ENCODE measurements at places on chromosomes 7 and 10.

GRCh38 chr7:141072548-141073172, 1.2 kb upstream of the TMEM178B start:
- no peak for DNase-seq

GRCh38 chr7:27586825-27587224, 75.9 kb downstream of the HIBADH start:
- no peak for DNase-seq

- no peak for DNase-seq
Measured at GRCh38 chr7:41889472-41889871, 186.6 kb upstream of the INHBA start.

DNA sequence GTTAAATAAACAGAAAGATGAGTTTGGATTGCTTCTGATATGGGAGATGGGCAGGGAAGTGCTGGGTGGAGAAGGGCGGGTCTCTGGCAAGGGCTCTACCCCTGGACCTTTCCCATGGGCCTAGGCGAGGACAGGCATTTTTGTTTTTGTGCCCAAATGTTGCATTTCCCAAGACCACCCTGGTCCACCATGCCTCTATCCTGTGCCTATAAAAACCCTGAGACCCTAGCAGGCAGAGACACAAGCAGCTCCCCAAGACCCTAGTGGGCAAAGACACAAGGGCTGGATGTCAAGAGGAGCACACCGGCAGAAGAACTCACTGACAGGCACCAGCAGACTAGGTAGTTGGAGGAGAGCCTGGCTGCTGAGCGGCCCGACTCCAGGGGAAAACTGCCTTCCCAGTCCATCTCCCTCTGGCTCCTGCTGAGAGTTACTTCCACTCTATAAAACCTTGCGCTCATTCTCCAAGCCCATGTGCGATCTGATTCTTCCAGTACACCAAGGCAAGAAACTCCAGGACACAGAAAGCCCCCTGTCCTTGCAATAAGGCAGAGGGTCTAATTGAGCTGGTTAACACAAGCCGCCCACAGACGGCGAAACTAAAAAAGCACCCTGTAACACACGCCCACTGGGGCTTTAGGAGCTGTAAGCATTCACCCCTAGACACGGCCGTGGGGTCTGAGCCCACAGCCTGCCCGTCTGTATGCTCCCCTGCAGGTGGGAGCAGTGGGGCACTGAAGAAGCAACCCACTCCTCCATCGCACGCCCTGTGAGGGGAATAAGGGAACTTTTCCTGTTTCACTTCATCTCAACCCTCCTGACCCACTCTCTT, 291.4 kb downstream of the PTPRN2 start:
- DNase-seq = no peak

DNA sequence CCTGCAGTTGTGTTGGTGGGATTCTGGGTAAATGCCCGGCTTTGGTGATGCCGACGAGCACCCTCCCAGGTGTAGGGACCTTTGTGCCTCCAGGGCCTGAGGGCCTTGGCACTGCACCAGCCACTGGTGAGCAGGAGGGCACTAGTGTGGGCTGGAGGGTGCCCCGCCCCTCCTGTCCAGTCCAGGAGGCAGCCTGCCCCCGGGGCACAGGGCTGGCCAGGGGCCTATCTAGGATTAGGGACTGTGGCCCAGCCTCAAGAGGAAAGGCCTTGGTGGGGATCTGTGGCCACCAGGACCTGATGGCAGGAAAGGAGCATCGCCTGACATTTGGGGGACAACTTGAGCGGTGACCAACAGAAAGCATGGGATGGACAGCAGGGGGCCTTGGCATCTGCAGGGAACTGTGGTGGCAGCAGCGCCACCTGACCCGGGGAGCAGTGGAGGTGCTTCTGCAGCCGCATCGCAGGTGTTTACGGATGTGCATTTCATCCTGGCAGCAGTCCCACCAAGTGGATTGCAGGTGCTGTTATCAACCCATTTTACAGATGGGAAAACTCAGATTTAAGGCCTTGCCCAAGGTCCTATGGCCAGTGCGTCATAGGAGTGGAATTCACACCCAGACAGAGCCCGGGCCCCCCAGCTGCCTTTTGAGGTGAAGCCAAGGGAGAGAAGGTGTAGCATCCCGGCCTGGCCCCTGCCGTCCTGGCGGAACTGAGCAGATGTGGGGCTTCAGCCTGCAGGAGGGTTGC, 11.1 kb downstream of the ZNF316 start:
- DNase-seq = no peak

DNA sequence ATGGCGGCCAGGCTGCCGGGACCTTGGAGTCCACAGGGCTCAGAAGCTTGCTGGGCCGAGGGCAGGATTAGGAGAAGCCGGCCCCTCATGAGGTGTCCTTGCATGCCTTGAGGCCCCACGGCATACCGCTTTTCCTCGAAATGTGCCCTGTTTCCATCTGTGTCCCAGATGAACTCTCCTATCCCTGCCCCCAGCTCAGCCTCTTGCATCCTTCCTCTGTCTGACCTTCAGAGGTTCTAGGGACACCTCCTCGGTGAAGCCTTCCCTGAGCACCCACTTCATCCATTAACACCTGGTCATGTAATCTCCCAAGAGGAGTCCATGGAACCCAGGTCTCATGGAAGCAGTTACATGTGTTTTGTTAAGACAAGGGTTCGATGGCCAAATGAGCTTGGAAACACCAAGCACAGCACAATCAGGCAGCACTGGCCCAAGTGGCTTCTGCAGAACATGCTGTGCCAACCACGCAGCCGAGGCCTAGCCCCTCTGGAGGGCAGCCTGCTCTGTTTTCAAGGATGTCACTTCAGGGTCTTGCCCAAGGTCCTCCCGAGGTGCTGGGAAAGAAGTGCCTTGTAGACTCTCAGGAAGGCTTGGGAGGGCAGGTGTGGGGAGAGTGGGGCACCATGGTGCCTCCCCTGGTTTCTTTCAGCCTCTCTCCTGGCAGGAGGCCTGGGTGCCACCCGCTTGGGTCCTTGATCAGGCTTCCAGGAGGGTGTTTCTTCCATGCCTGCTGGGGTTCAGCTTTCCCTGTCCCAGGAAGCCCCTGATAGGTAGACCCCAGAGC, 124.3 kb downstream of the NEURL1 start:
- no peak for DNase-seq

GRCh38 chr7:135834266-135834665, 85.7 kb upstream of the FAM180A start:
- no peak for DNase-seq

GRCh38 chr10:36720895-36721294, 404.5 kb upstream of the ANKRD30A start:
- DNase-seq = no peak

GRCh38 chr10:5550621-5551530, 26.1 kb downstream of the CALML3 start:
- DNase-seq = no peak

GRCh38 chr7:132410385-132410784, 165.9 kb downstream of the PLXNA4 start:
- DNase-seq = no peak

- DNase-seq = no peak
Measured at GRCh38 chr10:1661859-1662437, 75.4 kb downstream of the ADARB2 start.

GRCh38 chr10:52965509-52965908, 192.9 kb upstream of the MBL2 start:
- no peak for DNase-seq

- DNase-seq = no peak
Measured at GRCh38 chr10:101968286-101968939, 87.6 kb downstream of the ARMH3 start.

DNA sequence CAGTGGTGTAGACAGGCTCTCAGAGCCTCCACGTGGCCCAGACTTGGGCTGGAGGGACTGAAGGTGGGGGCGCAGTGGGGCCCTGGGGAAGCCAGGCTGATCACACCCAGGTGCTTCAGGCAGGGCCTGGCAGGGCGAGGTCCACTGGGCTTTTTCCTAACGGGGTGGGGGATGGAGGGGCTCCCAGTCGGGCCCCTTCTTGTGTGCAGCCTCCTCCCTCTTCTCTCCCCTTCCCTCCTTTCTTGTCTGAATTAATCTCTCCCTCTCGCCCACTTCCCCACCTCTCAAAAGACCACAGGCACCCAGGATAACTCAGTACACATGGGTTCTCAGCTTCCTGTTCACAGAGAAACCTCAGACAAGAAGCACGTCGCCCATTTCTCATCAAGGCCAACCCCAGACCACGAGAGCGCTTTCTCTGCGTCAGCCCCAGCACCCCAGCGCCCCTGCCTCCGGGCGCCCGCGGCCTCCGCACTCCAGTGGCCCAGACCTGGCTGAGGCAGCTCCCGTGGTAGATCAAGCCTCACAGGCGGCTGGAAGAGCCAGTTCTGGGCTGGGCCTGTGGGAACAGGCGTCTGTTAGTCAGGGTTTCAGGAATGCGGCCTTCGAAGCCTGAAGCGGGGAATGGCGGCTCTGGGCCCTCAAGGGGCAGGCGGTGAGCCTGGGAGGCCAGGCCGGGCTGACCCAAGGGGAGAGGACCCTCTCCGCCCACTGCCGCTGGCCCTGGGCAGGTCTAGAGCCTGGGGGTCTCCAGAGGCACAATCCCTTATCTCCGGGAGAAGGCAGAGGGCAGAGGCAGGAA, 50.6 kb downstream of the PWWP2B start:
- DNase-seq = peak; percentile 91

Measured in CD4-positive, alpha-beta T cell treated with Interferon alpha-2 for 1 hour (primary cell).